ENCODE measurements at places on chromosomes 1 and 21. TPM values are rescaled to one million over a fixed set of nuclear protein-coding genes. Genes with fewer than 3 reads are reported as not detected.
A peak's percentile ranks its signal among the peaks of the same experiment; 100 is the strongest.

GRCh38 chr21:29351691-29352090 lies 53.0 kb downstream of the BACH1 start:
- no peak overlapping the region for H3K27ac ChIP-seq
- peaks cover 6% of the 10 kb centered on the region for H3K4me1 ChIP-seq
- no peaks in the 10 kb centered on the region for H3K27me3 ChIP-seq

- H3K4me3 ChIP-seq, result no peak overlapping the region
- no peaks in the 10 kb centered on the region for H3K4me1 ChIP-seq
- no peak for DNase-seq
- no peaks in the 10 kb centered on the region for H3K36me3 ChIP-seq
- no peak overlapping the region for H3K27ac ChIP-seq
- H3K27me3 ChIP-seq, result peaks cover 20% of the 10 kb centered on the region
These were observed 624 bp downstream of the ARHGAP29 start for GRCh38 chr1:94236630-94237290.

F13B gene
- polyA plus RNA-seq, result not detected

ASB17 gene
- polyA plus RNA-seq, result not detected

SLFNL1 gene
- 0.44 TPM for polyA plus RNA-seq

- no peaks in the 10 kb centered on the region for H3K4me1 ChIP-seq
- H3K36me3 ChIP-seq, result no peaks in the 10 kb centered on the region
- H3K27ac ChIP-seq, result no peak overlapping the region
- peaks cover 23% of the 10 kb centered on the region for H3K27me3 ChIP-seq
- H3K4me3 ChIP-seq, result no peak overlapping the region
- DNase-seq, result no peak
These were observed 12.0 kb upstream of the SIM2 start for GRCh38 chr21:36686955-36687354.

SLAMF9 gene
- not detected for polyA plus RNA-seq

- no peak overlapping the region for H3K27ac ChIP-seq
- H3K36me3 ChIP-seq, result no peaks in the 10 kb centered on the region
These were observed 82.6 kb upstream of the CCDC190 start for GRCh38 chr1:162943622-162944021.

DNA sequence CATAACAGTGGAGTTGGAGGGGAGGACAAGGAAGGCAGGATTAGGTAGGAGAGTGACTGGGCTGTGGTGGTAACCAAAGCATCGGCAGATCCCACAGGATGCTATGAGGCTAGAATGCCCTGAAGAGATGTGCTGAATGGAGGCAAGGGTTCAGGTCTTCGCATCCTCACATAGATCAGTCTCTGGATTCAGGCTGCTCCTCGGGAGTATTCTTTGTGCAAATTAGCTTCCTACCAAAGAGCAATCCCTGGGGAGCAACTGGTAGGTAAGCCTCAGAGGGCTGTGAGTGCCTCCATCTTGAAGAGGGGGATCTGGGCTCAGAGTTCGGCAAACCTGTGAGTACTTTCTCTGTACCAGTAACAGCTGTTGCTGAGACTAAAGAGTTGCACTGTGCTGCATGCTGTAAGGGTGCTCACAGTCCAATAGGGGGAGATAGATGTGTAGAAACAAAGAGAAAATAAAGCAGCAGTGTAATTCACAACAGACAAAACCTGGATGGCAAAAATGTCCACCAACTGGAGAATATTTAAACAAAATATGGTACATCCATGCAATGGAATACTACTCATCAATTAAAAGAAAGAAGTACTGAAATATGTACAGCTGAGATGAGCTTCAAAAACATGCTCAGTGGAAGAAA lies 322.4 kb upstream of the DEPDC1 start:
- no peaks in the 10 kb centered on the region for H3K36me3 ChIP-seq
- no peak overlapping the region for H3K27ac ChIP-seq
- no peaks in the 10 kb centered on the region for H3K4me1 ChIP-seq
- no peak for DNase-seq
- H3K4me3 ChIP-seq, result no peak overlapping the region

- peak overlapping the region; percentile 23 for H3K4me3 ChIP-seq
- H3K27ac ChIP-seq, result no peak overlapping the region
- H3K27me3 ChIP-seq, result no peaks in the 10 kb centered on the region
- no peak for DNase-seq
- no peaks in the 10 kb centered on the region for H3K36me3 ChIP-seq
- peaks cover 51% of the 10 kb centered on the region for H3K4me1 ChIP-seq
These were observed 1.8 kb downstream of the C2CD4D start for GRCh38 chr1:151837884-151838221.

GRCh38 chr1:225943582-225943981 lies 2.6 kb upstream of the LEFTY2 start:
- no peak overlapping the region for H3K4me3 ChIP-seq
- DNase-seq, result no peak
- H3K27ac ChIP-seq, result no peak overlapping the region
- H3K4me1 ChIP-seq, result peaks cover 6% of the 10 kb centered on the region
- H3K36me3 ChIP-seq, result no peaks in the 10 kb centered on the region

ITLN2 gene
- not detected for polyA plus RNA-seq

DNA sequence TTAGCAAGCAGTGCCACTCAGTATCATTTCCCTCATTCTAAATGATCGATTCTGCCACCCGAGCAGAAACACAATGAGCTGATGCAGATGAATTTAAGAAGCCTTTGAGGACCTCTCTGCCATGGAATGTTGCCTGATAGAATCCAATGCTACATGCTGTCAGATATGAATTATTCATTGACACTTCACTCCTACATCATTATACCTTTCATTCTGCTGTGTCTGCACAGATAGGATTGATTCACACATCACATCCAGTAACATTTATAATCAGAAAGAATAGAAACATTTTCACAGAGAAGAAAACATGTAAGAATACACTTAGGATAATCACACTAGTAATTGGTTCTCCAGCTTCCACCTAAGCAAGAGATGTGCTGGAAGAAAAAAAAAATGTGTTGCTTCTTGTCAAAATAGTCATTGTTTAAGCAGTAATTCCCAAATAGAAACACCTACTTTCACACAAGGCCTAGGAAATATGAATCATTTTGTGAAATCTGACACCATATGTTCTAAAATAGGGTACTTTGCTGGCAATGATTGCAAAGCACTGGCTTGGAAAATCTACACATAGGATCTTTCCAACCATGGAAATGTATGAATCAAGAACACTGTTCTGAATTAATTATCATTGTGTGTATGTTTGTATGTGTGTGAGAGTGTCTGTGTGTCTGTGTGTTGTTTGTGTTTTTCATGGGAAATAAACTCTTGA lies 110.1 kb downstream of the GRIK1 start:
- no peaks in the 10 kb centered on the region for H3K27me3 ChIP-seq
- no peak overlapping the region for H3K27ac ChIP-seq
- H3K36me3 ChIP-seq, result no peaks in the 10 kb centered on the region
- H3K4me1 ChIP-seq, result no peaks in the 10 kb centered on the region
- H3K4me3 ChIP-seq, result no peak overlapping the region

EDN2 gene
- polyA plus RNA-seq, result not detected

GRCh38 chr1:2441746-2442145 lies 29.4 kb upstream of the PEX10 start:
- H3K36me3 ChIP-seq, result no peaks in the 10 kb centered on the region
- H3K4me1 ChIP-seq, result no peaks in the 10 kb centered on the region
- no peak overlapping the region for H3K27ac ChIP-seq
- no peak overlapping the region for H3K4me3 ChIP-seq

KCNC4 gene
- 2.0 TPM for polyA plus RNA-seq

DNA sequence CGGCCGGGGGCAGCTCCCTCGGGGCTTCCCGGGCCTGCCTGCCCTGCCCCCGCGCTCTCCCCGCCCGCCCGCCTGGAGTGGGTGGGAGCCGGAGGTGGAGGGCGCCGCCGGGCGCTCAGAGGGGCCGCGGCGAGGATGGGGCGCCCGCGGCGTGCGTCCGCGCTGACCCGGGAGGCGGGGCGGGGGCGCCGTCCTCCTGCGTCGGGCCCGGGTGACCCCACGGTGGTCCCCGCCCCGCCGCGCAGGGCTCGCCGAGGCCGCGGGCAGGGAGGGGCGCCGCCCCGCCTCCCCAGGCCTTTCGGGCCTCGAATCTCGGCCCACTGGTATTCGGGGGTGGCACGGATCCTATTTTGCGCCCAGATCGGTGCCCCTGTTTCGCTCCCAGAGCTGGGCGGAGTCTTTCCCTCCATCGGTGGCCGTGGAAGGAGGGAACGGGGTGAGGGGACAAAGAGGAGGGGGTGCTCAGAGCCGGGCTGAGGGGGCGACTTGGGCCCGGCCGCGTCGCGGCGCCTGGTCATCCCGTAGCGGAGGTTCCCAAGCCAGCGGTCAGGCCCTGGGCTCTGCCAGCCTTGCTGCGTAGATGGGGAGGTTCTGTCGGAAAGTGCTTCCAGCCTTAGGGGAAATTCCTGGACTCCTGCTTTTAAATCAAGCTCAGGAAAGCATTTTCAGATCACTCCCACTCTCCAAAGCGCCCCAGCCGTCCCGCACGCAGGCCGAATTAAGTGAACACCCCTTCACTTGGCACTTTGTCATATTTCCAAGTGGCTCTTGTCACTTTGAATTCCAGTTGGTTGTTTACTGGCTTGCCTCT lies 545 bp downstream of the PATJ start:
- H3K4me3 ChIP-seq, result peak overlapping the region; percentile 73
- DNase-seq, result peak; percentile 49
- H3K4me1 ChIP-seq, result peaks cover 8% of the 10 kb centered on the region
- no peak overlapping the region for H3K27ac ChIP-seq
- H3K36me3 ChIP-seq, result no peaks in the 10 kb centered on the region

DNA sequence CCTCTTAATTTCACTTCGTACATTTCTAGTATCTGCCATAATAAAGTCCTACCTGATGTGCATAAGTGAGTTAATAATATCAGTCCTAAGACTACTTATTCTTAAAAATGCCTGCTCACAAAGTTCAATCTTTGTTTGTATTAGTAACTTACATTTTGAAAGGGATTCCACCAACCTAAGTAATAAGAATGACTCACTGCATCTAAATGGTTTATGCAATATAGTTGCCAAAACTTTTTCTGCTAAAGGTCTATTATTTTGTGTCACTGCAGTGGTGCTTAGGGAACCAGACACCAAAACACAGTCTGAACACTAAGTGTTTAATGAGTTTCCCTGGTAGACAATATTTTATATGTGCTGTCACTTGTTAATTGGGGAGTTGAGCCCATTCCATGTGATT lies 1.8 kb downstream of the ZNF669 start:
- no peak overlapping the region for H3K4me3 ChIP-seq
- H3K4me1 ChIP-seq, result peaks cover 5% of the 10 kb centered on the region
- no peak overlapping the region for H3K27ac ChIP-seq
- DNase-seq, result no peak

C1QC gene
- not detected for polyA plus RNA-seq

FMN2 gene
- not detected for polyA plus RNA-seq

- H3K27ac ChIP-seq, result no peak overlapping the region
- no peak overlapping the region for H3K4me3 ChIP-seq
- H3K27me3 ChIP-seq, result no peaks in the 10 kb centered on the region
- H3K36me3 ChIP-seq, result no peaks in the 10 kb centered on the region
These were observed 259.8 kb downstream of the LMO4 start for GRCh38 chr1:87588495-87588894.

HAO2 gene
- not detected for polyA plus RNA-seq

- no peak overlapping the region for H3K4me3 ChIP-seq
- no peaks in the 10 kb centered on the region for H3K4me1 ChIP-seq
- H3K36me3 ChIP-seq, result no peaks in the 10 kb centered on the region
- no peak for DNase-seq
- no peak overlapping the region for H3K27ac ChIP-seq
These were observed 14.0 kb upstream of the CD247 start for GRCh38 chr1:167532375-167532774.

ADGRL2 gene
- not detected for polyA plus RNA-seq

DNA sequence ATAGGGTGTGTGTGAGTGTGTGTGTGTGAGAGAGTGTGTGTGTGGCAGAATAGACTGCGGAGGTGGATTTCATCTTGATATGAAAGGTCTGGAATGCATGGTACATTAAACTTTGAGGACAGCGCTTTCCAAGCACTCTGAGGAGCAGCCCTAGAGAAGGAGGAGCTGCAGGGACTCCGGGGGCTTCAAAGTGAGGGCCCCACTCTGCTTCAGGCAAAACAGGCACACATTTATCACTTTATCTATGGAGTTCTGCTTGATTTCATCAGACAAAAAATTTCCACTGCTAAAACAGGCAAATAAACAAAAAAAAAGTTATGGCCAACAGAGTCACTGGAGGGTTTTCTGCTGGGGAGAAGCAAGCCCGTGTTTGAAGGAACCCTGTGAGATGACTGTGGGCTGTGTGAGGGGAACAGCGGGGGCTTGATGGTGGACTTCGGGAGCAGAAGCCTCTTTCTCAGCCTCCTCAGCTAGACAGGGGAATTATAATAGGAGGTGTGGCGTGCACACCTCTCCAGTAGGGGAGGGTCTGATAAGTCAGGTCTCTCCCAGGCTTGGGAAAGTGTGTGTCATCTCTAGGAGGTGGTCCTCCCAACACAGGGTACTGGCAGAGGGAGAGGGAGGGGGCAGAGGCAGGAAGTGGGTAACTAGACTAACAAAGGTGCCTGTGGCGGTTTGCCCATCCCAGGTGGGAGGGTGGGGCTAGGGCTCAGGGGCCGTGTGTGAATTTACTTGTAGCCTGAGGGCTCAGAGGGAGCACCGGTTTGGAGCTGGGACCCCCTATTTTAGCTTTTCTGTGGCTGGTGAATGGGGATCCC lies 18.3 kb upstream of the HDAC1 start:
- peak overlapping the region; percentile 12 for H3K27ac ChIP-seq
- DNase-seq, result peak; percentile 74
- peaks cover 41% of the 10 kb centered on the region for H3K36me3 ChIP-seq
- no peaks in the 10 kb centered on the region for H3K27me3 ChIP-seq
- peak overlapping the region; percentile 29 for H3K4me3 ChIP-seq
- peaks cover 66% of the 10 kb centered on the region for H3K4me1 ChIP-seq

GRCh38 chr1:164846731-164847691 lies 288.0 kb downstream of the PBX1 start:
- H3K27ac ChIP-seq, result no peak overlapping the region
- no peaks in the 10 kb centered on the region for H3K36me3 ChIP-seq
- H3K4me1 ChIP-seq, result no peaks in the 10 kb centered on the region
- no peak for DNase-seq

ECM1 gene
- 0.09 TPM for polyA plus RNA-seq

GRCh38 chr1:85652327-85652726 lies 55.9 kb downstream of the ZNHIT6 start:
- no peak for DNase-seq
- no peaks in the 10 kb centered on the region for H3K4me1 ChIP-seq
- peaks cover 19% of the 10 kb centered on the region for H3K36me3 ChIP-seq
- H3K4me3 ChIP-seq, result no peak overlapping the region
- H3K27me3 ChIP-seq, result no peaks in the 10 kb centered on the region

NBPF26 gene
- polyA plus RNA-seq, result 6.4 TPM

GRCh38 chr1:33790577-33790976 lies 73.3 kb upstream of the HMGB4 start:
- DNase-seq, result no peak
- H3K4me3 ChIP-seq, result no peak overlapping the region

- no peaks in the 10 kb centered on the region for H3K4me1 ChIP-seq
- H3K27ac ChIP-seq, result no peak overlapping the region
- no peak overlapping the region for H3K4me3 ChIP-seq
- H3K27me3 ChIP-seq, result peaks cover 4% of the 10 kb centered on the region
- DNase-seq, result no peak
These were observed 32.3 kb upstream of the TARDBP start for GRCh38 chr1:10980094-10980577.

PPIAL4G gene
- not detected for polyA plus RNA-seq

GRCh38 chr1:76374086-76374485 lies 299.5 kb downstream of the ST6GALNAC3 start:
- no peaks in the 10 kb centered on the region for H3K4me1 ChIP-seq
- H3K27ac ChIP-seq, result no peak overlapping the region
- no peak overlapping the region for H3K4me3 ChIP-seq
- no peaks in the 10 kb centered on the region for H3K36me3 ChIP-seq

- no peaks in the 10 kb centered on the region for H3K36me3 ChIP-seq
- H3K4me3 ChIP-seq, result no peak overlapping the region
- DNase-seq, result no peak
- H3K4me1 ChIP-seq, result no peaks in the 10 kb centered on the region
- H3K27ac ChIP-seq, result no peak overlapping the region
- no peaks in the 10 kb centered on the region for H3K27me3 ChIP-seq
These were observed 89.4 kb upstream of the UBE2U start for GRCh38 chr1:64114012-64114525.

Measured in CD8-positive, alpha-beta memory T cell (primary cell).